Caki2 (cell line): ENCODE measurements at places on chromosomes 7 and 10. TPM values are rescaled to one million over a fixed set of nuclear protein-coding genes. Genes with fewer than 3 reads are reported as not detected.

The CRTAC1 gene
- not detected in 2 replicates for total RNA-seq

The ADRA2A gene
- total RNA-seq = not detected in 2 replicates

The LRRTM3 gene
- total RNA-seq = not detected in 2 replicates

The UNC5B gene
- total RNA-seq = 0.20 TPM in 1 of 2 replicates, not detected in the other

The UNCX gene
- total RNA-seq = not detected in 2 replicates

The RARRES2 gene
- total RNA-seq = 2.7 and 10.6 TPM in 2 replicates

The BMPER gene
- total RNA-seq = not detected in 2 replicates

The RFC2 gene
- 50.5 and 52.0 TPM in 2 replicates for total RNA-seq

The BTBD16 gene
- total RNA-seq = 0.14 and 0.88 TPM in 2 replicates

The CLRN3 gene
- total RNA-seq = not detected in 2 replicates

The TPK1 gene
- total RNA-seq = 31.0 and 37.9 TPM in 2 replicates

The GPR22 gene
- total RNA-seq = not detected in 2 replicates

The TES gene
- 82.8 and 134 TPM in 2 replicates for total RNA-seq

The ZNF467 gene
- total RNA-seq = 0.41 and 1.4 TPM in 2 replicates

The TAS2R41 gene
- total RNA-seq = not detected in 2 replicates

The HYAL4 gene
- total RNA-seq = not detected in 2 replicates

The FBH1 gene
- total RNA-seq = 57.7 and 85.1 TPM in 2 replicates

The IFIT1B gene
- not detected in 2 replicates for total RNA-seq

The ECHDC3 gene
- total RNA-seq = 29.5 and 36.8 TPM in 2 replicates

The WNT8B gene
- total RNA-seq = not detected in 2 replicates

The GATA3 gene
- 0.34 and 1.7 TPM in 2 replicates for total RNA-seq

The NEUROD6 gene
- not detected in 2 replicates for total RNA-seq

The MBL2 gene
- total RNA-seq = 0.17 TPM in 1 of 2 replicates, not detected in the other

The CLEC5A gene
- total RNA-seq = not detected in 2 replicates

The EBLN1 gene
- total RNA-seq = not detected in 2 replicates

The MMD2 gene
- total RNA-seq = not detected in 2 replicates

The TCAF2 gene
- total RNA-seq = 0.78 and 2.5 TPM in 2 replicates

The MAT1A gene
- total RNA-seq = 0.12 TPM in 1 of 2 replicates, not detected in the other

The TMEM236 gene
- total RNA-seq = 0.14 TPM in 1 of 2 replicates, not detected in the other

The TMEM130 gene
- 27.3 TPM in 2 replicates for total RNA-seq
